ENCODE measurements at places on chromosomes 5 and 9. TPM values are rescaled to one million over a fixed set of nuclear protein-coding genes. Genes with fewer than 3 reads are reported as not detected.

DNA sequence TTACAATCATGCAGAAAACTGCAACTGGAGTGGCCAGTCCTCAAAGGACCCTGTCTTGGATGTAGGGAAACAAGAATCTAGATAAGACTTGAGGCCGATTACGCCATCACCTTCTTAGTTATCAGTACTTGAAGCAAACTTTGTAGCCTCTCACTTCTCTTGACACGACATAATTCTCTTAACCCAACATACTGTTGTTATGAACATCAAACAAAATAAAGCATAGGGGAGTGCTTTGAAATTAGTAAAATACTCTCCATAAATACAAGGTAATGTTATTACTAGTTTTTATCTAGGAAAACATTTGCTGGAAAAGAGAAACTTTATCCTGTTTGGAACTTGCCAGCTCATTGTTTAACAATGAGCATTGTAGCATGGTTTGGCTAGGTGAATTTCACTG is 574.9 kb upstream of the DMAC1 start:
- no peak for DNase-seq

DPYSL3 gene
- total RNA-seq: 58.5 TPM

DNA sequence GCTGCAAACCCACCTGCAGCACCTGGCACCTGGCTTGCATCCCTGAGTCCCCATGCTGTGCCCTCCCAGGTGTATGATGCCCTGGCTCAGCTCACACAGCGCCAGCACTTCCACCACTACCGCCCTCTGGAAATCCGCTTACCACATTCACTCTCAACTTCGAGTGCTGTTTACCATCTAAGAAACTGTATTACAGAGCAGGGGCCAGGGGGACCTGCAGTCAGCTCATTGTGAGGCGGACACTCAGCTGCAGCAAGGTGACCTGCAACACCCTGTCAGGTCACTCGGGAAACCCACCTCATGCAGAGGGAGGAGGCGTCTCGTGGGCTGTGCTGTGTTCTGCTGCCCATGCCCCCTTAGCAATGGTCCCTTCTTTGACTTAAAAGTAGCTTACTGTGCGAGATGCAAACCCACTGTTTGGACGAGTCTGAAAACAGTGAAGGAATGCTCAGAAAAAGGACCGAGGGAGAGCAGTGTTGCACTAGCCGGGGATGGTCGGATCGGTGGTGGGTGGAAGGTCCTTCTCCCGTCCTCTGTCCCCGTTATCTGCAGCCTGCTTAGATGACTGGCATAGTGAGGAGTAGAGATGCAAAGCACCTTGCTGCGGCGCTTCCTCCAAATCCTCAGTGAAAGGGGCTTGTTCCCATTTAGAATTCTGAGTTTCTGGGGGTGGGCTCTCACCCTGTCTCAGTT is 55.2 kb upstream of the CTSL start:
- DNase-seq: no peak

DNA sequence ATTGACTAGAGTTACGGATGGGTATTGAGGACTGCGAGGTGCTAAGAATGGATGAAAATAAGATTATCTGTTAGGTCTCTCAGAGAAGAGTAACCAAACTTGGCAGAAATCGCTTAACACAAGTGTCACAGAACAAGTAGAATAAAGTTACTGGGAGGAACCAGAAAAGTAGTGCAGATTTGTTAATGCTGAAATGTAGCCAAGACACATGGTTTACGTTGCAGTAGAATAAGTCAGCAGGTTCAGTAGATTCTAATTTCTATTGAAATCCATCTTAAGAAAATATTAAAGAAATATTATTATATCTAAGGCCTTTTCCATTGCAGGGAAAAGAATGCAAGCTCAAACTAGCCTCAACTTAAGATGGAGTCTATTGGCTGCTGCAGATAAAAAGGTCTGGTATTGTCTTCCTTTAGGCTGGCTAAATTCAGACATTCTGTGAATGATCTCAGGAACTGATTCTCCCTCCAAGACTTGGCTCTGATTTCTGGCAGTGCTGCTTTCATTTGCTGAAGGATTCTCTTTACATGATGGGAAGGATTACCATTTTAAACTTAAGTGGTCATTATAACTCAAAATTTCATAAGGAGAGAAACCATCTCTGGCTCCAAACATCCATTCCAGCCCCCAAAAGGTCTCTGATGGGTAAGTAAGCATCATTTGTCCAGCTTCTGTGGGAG is 314.9 kb downstream of the MARCHF11 start:
- no peak for DNase-seq

DNA sequence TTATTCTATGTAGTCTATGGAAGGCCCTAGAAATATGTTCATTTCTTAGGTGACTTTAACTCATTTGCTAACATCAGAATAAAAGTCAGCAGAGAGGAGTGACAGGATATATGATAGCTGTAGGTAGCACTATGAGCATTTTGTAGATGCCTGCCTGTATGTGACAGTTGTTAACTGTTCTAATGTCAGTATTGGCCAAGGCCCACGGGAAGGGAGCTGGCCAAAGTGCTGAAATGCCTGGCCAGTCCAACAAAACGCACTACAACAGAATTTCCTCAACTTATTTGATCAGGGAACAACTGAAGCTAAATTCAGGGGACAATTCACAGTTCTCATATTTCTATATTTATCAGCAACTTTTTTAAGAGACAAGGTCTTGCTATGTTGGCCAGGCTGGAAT is 20.8 kb downstream of the SV2C start:
- no peak for DNase-seq

DNA sequence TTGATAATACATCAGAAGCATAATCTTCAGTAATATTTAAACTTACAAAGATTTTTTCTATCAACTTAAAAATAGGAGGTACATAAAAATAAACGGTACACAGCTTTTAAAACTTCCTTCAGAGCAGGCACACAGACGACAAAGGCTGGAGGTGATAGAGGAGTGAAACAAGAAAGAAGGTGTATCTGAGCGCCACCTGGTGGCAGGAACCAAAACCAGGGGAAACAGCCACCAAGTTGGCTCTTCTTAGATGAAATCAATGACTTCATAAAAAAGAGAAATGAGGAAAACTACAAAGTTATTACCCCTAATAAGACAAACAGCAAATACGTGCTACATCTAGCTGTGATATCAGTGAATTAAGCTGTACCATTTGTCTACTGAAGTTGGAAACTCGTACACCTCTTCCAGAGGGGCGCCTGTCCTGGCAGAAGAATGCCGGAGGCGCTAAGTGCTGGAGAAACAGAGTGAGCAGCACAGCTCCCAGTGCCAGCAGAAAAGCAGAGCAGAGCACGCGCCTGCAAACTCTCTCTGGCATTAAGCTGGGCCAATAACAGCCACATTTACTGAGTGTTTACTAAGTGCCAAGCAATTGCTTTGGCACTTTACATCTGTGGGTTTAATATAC is 85.9 kb downstream of the SETX start:
- DNase-seq: peak; percentile 72

- no peak for DNase-seq
Measured at GRCh38 chr5:160769301-160769700, 82.7 kb downstream of the ATP10B start.

DNA sequence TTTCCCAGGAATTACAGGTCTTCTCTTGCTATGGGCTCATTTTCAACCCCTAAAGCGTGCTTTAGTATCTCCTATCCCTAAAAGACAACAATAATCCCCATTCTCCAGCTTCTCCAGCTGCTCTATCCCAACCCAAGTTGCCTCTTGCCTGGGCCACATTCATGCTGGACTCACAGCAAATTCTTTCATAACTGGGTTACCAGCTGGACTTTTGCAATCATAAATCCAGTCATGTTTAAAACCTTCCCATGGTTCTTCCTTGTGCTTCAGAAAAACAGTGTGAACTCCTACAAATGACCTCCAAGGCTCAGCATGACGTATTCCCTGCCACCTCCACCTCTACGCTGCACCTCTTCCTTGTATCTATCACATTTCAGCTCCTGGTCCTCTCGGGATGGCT is 346.9 kb downstream of the GADD45G start:
- DNase-seq: no peak

GRCh38 chr9:85871008-85871407 is 69.9 kb upstream of the NAA35 start:
- no peak for DNase-seq

DNA sequence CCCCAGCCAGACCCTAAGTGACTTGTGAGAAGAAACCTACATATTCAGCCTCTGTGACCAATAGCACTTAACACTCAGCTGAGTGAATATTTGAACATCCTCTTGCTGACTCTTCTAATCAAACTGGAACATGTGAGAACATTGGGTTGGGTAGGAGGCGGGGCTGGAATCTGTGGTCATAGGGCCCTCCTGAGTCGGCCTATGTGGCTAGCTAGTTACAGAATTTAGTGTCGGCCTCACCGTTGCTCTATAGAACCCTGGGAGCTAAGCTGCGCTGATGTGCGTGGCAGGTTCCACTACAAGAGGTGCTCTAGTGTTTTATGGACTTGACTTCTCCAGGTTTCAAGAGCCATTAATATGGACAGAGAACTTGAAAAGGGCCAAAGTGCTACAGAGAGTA is 138.8 kb downstream of the DROSHA start:
- no peak for DNase-seq

DNA sequence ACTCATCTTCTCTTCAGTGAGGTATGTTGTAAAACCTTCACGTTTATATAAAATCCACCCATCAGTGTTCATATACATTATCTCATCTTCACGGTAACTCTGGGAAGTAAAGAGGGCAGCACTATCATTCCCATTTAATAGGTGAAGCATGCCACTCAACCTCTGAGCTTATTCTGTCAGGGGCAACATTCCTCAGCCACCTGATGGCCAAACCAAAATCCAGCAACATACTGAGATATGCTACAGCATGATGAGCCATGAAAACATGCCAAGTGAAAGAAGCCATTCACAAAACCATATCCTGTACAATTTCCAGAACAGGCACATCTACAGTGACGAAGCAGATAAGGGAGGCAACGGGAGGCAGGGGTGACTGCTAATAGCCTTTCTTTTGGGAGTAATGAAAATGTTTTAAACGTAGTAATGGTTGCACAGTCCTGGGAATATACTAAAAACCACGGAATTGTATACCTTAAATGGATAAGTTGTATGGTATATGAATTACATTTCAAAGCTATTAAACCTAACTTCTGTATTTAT is 167.4 kb downstream of the TSSK1B start:
- no peak for DNase-seq

GRCh38 chr5:157533011-157533481 is 42.5 kb downstream of the ADAM19 start:
- no peak for DNase-seq

GRCh38 chr5:30099634-30100033 is 1093.9 kb upstream of the CDH6 start:
- no peak for DNase-seq

GRCh38 chr9:78026947-78027346 is 4.7 kb downstream of the GNAQ start:
- no peak for DNase-seq

DNA sequence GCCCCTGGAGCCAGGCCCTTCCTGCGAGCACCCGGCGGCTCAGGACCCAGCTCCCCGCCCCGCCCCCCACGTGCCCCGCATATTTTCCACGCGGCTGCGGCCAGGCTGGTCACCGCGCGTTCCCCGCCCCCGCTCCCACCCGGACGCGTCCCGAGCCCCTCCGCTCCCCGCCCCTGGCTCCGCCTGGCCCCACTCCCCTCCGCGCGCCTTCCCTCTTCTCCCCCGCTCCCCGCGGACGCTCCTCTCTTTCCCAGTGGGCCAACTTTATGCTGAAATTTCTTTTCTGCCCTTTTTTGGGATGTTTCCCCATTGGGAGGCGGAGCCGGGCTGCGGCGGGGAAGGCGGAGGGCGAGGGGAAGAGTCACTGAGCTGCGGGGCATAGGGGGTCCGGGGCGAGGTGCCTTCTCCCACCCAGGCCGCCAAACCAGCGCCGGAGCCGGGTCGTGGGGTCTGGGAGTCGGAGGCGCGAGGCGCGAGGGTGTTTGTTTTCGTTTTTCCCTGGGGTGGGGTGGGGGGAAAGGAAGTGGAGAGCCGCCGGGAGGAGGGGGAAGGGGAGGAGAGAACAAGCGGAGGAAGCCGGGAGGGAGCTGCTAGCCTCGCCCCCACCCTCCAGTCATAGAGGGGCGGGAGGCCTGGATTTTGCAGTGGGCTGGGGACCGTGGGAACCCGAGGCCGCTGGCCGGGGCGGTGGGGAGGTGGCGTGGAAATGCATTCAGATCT is 1.0 kb upstream of the TPM2 start:
- peak; percentile 90 for DNase-seq

C7 gene
- 9.6 TPM for total RNA-seq

FRMPD1 gene
- total RNA-seq: 4.9 TPM

DNA sequence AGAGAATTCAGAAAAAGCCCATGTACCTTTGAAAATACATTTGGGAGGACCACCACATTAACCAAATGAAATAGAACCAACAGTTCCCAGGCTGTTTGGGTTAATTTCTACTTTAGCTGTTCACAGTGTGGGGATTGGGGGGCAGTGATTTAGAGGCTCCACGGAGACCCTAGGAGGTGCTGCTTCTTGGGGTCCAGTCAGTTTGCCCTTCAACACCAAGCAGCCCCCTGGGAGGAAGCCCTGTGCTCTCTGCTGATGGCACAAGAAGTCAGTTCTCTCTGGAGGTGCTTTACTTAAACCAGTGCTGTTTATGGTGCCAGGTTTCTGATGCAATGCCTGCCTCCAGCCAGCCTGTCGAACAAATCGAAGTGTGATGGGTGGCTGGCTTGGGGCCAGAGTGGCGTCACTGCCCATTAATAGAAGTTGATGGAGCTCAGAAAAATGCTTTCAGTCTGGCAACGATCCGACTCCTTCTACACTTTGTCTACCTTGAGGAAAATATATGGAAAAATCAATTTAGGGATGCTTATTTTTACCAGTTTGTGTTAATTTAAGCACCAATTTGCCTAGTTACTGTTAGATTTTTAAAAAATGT is 134.0 kb downstream of the SNX18 start:
- peak; percentile 69 for DNase-seq

TAS2R1 gene
- not detected for total RNA-seq

RECK gene
- 3.2 TPM for total RNA-seq

OR2K2 gene
- total RNA-seq: not detected

DNA sequence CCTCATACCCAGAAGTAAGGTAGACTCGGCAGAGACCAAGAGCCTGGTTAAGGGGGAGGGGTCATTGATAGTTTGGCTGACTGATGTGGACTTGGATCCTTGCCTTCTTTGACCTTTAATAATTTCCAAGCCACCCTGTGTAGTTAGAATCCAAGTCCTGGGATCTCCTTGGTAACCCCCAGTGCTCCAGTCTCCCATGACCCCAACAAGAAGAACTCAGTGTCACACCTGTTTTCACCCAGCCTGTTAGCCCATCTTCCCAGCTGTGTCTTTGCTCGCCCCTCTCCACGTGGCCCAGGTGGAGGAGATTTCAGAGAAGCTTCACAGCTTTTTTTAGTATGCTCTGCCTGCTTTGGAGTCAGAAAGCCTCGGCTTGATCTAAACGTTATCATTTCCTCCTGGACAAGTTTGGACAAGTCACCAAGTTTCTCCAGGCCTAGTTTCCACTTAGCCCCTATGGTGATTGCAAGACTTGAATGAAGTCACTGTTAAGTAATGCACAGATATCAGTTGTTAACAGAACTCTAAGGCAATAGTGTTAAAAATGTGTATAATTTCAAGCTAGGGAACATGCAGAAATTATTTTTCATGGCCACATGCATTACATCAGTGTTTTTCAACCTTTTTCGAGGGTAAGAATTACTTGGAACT is 170.0 kb downstream of the TMEM38B start:
- no peak for DNase-seq
